Left lobe of liver (tissue), 2 donors: ENCODE measurements at places on chromosomes 4 and X. TPM values are rescaled to one million over a fixed set of nuclear protein-coding genes. Genes with fewer than 3 reads are reported as not detected.

GRCh38 chr4:100317032-100317864, 127.0 kb upstream of the DDIT4L start:
- DNase-seq, result no peak

GRCh38 chrX:150849486-150849885, 49.0 kb downstream of the CD99L2 start:
- DNase-seq, result no peak

- no peak for DNase-seq
Measured at GRCh38 chr4:106291678-106292077, 24.3 kb downstream of the TBCK start.

GRCh38 chrX:69496183-69496582, 7.9 kb upstream of the NALF2 start:
- DNase-seq, result no peak

DNA sequence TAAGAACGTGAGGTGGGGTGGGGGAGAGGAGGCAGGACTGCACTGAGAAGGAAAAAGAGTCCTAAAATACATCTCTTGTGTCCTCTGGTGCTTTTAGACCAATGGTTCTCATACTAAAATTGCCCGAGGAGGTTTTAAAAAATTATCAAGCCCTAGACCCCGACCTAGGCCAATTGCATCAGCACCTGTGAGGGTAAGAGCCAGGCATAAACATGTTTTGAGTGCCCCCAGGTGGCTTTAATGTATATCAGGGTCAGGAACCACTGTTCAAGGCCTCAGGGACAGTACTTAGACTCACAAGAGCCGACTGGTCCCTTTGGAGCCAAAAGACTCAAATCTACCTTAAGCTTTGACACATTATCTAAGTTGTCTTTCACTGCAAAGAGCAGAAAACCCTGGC, 37.5 kb upstream of the TMEM150C start:
- no peak for DNase-seq

- no peak for DNase-seq
Measured at GRCh38 chrX:72107841-72108595, 23.7 kb downstream of the RTL5 start.

DNA sequence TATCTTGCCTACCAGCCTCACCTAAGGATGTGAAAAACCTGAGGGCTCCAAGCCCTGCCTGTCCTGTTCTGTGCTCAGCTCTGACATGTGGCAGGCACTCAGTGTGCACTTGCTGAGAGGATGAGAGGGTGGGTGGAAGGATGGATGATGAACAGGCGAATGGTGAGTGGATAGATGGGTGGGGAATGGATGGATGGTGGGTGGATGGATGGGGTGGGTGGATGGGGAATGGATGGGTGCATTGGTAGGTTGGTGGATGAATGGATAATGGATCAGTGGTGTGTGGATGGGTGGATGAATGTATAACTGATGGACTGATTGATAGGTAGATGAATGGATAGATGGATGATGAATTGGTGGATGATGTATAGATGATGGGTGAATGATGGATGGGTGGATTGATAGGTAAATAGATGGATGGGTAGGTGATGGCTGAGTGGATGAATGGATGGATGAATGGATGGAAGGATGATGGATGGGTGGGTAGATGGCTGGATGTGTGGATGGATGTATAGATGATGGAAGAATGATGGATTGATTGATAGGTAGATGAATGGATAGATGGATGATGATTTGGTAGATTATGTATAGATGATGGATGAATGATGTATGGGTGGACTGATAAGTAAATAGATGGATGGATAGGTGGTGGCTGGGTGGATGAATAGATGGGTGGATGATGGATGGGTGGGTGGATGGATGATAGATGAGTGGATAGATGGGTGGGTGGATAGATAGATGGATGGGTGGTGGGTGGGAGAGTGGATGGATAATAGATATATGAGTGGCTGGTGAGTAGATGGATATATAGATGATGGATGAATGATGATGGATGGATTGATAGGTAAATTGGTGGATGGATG, 69.3 kb upstream of the NKX1-1 start:
- peak; percentile 21 for DNase-seq

GRCh38 chrX:151692825-151693224, 2.4 kb upstream of the PRRG3 start:
- DNase-seq, result no peak

DNA sequence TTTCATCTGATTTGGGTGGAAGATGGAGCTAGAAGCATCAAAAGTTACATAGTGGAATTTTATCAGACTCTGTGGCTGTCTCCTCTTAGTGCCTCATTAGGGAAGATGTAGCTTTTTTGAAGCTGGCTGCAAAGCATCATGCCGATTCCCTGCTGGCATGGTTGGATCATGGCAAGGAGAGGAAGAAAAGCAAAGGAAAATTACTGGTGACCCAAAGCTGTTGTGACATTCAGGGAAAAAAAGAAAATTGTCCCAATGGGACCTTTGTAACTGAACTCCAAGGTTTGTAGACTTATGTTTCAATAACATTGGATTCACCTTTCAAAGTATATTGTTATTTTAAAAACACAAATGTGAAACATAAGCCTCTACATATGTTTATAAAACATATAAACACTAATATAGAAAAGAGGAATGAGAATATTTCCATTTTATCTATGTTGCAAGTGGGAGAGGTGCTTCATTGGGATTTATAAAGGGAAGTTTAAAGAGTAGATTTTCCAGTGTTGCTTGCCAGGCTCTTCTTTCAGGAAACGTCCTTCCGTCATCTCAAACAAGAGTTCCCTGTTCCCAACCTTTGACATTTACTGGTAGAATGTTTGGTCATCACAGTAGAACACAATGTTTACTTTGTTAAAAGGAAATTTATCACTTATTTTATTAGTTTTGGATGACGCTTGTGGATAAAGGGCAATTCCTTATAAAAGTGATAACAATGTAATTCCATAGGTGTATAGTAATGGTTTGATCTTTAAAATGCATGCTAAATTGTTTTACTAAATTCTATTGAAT, 190.1 kb upstream of the GPRIN3 start:
- DNase-seq, result no peak

DNA sequence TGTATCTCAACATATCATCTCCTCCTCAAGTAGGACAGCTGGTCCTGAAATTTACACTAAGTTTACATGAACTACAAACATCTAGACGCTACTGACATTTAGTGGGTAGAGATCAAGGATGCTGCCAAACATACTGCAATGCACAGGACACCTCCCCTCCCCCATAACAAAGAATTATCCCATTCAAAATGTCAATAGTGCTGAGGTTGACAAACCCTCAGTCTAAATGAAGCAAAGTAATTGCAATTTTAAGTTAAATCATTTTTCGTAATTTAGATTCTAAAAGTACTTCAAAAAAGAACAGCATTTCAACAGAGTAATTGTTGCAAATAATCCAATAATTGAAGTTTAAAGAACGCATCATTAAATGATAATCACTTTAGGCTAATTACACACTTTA, 1.2 kb downstream of the PRMT9 start:
- DNase-seq, result no peak

DNA sequence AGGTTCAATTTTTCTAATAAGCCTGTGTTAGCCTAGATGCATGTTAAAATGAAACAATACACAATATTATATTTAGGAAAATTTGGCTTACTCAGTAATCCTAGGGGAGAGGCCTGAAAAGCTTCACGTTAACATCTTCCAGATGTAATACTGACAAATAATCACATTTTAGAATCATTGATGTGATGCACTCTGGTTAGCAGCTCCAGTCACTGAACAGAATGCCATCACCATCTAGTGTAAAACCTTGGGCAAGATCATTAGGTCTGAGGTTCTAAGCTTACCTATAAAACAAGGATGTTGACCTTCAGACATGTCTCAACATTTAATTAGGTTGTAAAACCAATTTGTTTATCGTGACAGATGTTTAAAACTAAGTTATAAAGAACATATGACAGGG, 1704.8 kb downstream of the STIM2 start:
- DNase-seq, result no peak

DNA sequence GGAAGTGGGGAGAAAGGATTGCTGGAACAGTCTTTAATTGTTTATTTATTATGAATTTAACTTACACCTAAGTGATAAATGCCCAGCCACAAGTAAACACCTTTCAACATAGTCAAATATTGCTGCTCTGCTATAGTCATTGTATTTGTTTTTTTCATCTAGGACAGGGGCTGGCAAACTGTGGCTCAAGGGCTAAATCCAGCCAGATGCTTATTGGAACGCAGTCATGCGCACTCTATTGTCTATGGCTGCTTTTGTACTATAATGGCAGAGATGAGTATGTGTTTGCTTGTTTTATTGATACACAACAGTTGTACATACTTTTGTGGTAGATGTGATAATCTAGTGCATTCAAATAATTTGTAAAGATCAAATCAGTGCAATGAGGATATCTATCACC, 95.3 kb downstream of the ZAR1 start:
- no peak for DNase-seq

- DNase-seq, result no peak
Measured at GRCh38 chrX:151975736-151976275, 1.3 kb upstream of the GABRE start.

GRCh38 chrX:97527725-97528124, 644.0 kb downstream of the RPA4 start:
- DNase-seq, result no peak

DNA sequence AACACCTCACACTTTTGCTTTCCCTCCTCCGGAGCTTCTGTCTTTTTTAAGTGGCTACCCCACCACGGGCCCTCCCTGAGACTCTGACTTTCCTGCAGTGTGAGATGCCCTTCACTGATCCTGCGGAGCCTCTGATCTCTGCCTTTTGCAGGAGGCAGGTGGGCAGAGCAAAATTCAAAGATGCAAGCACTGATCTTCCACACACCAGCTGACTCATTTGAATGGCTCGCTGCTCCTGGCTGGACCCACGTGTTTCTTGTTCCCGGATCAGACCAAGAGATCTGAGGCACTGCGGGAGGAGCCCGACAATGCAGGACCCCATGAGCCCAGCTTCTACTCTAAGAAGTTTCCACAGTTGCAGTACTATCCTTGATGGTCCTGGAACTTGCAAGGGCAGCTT, 1607.9 kb upstream of the TENM3 start:
- no peak for DNase-seq

DNA sequence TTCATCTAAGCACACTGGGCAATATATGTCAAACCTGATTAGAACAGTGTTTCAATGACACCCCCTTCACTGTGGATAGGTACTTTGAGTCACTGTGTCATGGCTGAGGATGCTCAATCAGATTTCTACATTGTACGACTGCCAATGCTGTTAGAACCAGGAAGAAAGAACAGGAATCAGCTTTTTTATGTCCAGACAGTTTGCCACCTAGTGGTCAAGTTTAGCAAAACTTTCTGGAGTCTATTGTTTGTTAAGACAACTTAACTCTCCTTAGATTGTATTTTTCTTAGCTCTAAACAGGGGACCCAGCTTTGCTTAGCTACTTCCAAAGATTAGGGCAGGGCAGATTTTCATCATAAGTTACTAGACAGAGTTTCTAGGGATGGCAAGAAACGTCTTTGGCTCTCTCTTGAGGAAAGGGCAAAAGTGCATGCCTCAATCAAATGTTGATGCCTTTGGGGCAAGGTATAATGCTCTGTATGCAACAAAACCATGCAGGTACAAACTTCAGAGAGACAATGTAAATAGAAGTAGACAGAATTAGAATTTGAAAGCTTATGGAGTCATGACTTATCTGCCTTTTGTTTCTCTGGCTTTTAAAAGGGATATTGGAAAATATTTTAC, 40.5 kb upstream of the BMP3 start:
- DNase-seq, result no peak

GRCh38 chr4:156970501-156971164, 966 bp downstream of the PDGFC start:
- DNase-seq, result peak; percentile 67

DNA sequence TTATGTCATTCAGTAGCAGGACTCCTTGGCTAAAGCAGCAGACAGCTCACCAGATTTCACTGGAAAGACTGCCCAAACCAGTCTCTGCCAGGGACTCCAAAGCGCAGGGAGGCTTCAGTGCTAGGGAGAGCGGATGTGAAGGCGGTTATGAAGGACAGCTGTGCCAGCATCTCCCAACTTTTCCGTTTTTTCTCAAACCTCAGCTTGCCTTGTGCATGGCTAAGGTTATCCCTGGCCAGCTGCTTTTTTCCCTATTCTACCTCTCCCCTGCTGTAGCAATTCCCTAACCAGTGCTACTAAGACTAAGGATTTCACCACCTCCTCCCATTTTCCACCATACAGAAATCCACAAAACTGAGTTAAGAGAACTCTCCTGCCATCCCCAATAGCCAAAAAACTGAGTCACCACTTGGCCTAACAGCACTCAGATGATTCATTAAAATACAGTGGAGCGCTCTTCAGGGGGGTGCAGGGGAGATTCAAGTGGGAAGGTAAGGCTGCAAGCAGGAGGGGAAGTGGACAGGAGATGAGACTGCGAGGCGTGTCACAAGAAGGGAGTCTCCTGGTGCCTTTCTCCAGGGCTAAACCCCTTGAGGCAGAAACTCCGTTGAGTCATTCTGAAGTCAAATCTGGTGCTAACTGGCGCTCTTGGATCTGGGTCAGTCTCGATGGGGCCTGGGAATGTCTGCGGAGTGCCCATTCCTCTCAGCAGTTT, 90.7 kb downstream of the PALLD start:
- no peak for DNase-seq

The PCDH19 gene
- total RNA-seq, result 0.35 TPM

The SNCA gene
- 0.20 TPM for total RNA-seq

The CNGA1 gene
- total RNA-seq, result 13.7 TPM

The IBSP gene
- not detected for total RNA-seq

The CLIC2 gene
- 6.0 TPM for total RNA-seq

The RASL11B gene
- total RNA-seq, result 0.60 TPM

The TMEM31 gene
- not detected for total RNA-seq

The TRPC5OS gene
- total RNA-seq, result not detected

The TSR2 gene
- 18.1 TPM for total RNA-seq

The PSAPL1 gene
- not detected for total RNA-seq

The MAGEC3 gene
- not detected for total RNA-seq
